ENCODE measurements at places on chromosomes 1 and 21.

- no peak for DNase-seq
These were observed 58.2 kb upstream of the MPC2 start for GRCh38 chr1:167995038-167995437.

DNA sequence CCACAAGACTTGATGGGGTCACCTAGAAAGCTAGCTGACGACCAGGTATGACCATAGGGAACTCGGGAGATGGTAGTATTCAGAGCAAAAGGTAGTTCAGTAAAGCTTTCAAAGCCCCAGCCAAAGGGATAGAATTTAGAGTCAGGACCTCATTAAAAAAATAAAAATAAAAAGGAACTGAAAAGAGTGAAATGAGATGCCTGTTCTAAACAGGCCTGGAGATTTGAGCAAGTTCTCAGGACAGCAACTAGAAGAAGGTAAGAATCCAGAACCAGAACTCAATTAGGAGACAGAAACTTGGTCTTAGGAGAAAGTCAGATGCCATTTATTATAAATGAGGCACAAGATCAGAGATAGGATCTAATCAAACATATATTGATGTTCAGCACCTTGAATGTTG, 265.5 kb upstream of the CACYBP start:
- DNase-seq: no peak

DNA sequence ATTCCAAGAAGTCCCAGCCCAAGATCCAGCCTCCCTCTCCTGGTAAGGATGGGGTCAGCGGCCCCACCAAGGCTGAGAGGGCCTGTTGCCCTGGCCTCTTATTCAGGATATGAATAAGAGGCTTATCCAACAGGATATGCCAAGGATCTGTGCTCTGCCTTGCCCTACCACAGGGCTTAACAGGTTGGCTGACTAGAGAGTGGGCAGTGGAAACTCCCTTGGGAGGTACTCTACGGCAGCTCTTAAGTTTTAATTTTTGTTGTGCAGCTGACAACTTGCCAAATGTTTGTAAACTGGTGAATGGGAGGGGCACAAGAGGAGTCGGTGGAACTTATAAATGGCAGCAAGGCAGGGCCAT, 16.5 kb upstream of the PIGV start:
- no peak for DNase-seq

- DNase-seq: no peak
These were observed 96.2 kb downstream of the LAMC2 start for GRCh38 chr1:183282101-183282855.

- DNase-seq: no peak
These were observed 31.1 kb downstream of the LHX8 start for GRCh38 chr1:75165264-75165663.

- no peak for DNase-seq
These were observed 594.2 kb upstream of the ADAMTS5 start for GRCh38 chr21:27561116-27561515.

DNA sequence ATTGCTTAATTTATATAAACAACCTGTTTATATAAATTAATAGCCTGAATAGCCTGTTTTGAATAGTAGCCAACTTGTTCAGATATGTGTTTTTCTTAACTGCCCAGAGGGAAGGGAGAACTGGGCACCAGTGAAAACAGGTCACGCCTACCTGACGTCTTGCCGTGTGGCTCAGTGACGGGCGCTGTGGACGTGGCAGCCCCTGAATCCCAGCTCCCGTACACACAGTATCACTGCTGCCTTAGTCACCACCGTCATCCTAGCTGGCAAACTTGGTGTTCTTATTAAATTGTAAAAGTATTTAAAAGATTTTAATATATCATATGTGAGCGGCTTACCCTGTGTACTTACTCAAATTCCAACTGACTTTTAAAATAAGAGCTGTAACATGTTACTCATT, 35.4 kb upstream of the TRAPPC10 start:
- no peak for DNase-seq

- DNase-seq: no peak
These were observed 566.4 kb downstream of the AJAP1 start for GRCh38 chr1:5220821-5221220.

- no peak for DNase-seq
These were observed 14.0 kb downstream of the INKA2 start for GRCh38 chr1:111725192-111725591.

GRCh38 chr1:25945761-25946160, 39.5 kb upstream of the STMN1 start:
- no peak for DNase-seq

DNA sequence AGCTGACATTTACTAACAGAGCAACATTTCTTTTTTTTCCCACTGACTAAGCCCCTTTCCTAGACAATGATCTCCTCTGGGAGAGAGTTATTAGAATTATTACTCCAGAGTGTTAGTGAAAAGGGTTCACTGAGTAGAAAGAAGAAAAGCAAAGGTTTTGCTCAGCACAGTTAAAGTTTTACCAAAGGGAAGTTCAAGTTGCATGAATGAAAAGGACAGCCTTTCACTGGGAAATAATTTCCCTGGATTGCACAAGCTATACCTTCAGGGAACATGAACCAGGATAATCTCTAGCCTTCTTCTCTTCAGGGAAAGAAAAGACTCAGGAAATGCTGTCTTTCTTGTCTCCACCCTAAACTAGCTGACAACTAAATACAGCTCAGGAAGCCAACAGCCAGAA, 71.4 kb upstream of the ESRRG start:
- DNase-seq: no peak

DNA sequence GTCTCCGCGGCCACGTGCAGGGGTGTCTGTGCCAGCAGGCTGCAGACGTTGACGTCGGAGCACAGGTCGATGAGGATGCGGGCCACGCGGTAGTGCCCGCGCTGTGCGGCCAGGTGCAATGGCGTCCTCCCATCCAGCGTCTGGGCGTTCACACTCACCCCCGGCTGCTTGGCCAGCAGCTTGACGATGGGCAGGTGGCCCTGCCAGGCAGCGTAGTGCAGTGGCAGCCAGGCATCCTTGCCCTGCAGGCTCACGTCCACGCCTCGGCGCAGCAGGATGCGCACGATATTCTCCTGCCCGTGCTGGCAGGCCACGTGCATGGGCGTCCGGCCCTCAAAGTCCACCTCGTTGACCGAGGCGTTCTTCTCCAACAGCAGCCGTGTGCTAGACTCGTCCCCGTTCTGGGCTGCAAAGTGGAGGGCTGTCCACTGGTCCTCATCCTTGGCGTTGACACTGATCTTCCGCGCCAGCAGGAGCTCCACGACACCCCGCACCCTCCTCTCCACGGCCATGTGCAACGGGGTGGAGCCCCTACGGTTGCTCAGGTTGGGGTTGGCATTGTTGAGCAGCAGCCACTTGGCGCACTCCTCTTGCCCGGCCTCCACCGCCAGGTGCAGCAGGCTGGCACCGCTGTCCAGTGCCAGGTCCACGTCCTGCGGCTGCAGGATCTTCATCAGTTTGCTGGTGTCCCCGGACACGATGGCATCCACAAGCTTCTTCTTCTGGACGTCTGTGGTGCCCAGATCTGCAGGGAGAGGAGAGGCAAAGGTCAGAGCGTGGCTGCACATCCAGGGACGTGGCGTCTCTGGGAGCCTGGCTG, 25.4 kb downstream of the RIPK4 start:
- DNase-seq: no peak

DNA sequence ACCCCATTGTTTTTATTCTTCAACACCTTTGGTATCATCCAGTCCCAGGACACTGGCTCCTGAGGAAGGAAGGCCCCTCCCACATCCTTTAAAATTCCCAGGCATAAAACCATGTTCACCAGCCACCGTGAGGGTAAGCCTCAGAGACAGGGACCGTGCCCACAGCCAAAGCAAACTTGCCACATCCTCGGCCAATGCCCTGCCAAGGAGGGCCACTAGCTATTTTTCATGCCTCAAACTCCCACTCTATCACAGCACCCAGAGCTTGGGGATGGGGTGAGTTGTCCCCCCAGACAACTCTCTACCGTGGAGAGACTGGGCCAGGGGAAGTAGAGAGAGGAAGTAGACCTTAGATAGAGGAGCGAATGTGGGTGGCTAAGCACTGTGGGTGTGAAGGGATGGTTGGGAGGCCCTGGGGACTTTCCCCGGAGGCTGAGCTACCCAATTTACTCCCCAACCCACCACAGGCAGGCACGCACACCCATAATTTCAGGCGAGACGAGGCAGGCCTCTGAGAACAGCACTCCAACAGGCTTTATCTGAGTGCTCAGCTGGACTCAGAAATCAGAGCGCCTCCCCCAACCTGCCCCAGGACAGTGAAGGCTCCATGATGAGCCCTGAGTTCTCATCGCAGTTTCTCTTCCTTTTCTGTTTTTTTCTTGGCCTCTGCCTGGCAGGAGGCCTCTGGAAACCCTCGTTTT, 15.9 kb upstream of the BTG2 start:
- DNase-seq: no peak

DNA sequence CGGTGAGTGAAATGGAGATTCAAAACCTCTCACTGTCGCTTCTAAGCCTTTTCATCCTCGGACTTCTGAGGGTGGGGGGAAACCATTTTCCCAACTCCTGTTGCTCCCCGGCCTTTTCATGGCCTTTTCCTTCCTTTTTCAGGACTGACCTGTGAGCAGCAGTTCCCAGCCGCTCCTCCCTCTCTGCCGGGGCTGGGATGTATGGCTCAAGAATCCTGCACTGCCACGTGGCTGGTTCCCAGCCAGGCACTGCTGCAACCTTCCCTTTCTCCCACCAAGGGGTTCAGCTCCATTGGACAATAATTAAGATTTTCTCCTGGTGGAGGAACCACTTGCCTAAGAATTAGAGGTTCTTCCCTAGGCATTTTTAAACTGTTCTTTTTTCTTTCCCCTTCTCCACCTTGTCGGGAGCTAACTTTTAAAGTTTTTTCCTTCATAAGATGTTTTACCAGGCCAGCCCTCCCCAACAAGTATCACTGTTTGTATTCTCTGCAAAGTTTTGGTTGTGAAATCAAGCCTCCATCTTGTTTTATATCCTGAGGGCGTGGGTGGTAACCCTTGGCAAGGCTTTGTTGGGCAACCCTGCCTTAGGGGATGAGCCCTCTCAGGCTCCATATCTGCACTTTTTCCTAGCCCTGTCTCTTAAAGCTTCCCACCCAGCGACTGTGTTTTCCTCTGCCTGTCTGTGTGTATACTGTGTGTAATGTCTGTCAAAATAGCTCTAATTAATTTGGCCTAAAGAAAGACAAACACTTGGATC, 1166.6 kb upstream of the ADGRL2 start:
- no peak for DNase-seq

DNA sequence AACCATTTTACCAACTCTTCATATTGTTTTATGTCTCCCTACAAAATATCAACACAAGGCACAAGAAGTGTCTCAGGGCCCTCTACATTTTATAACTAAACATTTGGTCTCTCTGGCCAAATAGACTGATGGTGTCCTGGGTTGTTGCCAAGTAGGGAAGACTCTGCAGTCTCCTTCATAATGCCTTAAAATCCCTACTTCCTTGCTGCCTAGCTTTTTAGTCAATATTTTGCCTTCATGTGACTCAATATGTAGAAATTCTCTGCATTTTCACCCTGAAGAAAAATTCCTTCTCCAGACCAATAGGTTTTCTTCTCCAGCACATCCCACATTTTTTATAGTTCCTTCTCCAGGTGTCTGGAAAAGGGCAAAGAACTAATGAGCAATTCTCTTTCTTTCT, 72.6 kb upstream of the IPO9 start:
- DNase-seq: no peak

- no peak for DNase-seq
These were observed 153.4 kb downstream of the PLA2G4A start for GRCh38 chr1:186982116-186982515.

DNA sequence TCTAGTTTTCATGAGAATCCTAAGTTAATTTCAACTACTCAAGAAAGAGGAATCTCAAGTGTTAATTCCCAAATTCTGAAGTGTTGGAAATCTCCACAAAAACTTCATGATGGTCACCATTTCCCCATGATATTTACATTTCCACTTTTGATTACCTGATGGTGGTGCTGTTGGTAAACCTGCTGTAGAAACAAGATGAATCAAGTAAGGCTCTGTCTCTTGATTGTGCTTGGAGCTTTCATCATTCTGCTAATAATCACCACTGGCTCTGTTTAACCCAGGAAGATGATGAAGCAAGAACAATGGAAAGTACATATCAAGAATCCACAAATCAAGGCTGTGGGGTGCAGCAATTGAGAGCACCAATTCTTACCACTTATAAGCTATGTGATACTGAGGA, 77.8 kb downstream of the C4BPA start:
- DNase-seq: no peak

DNA sequence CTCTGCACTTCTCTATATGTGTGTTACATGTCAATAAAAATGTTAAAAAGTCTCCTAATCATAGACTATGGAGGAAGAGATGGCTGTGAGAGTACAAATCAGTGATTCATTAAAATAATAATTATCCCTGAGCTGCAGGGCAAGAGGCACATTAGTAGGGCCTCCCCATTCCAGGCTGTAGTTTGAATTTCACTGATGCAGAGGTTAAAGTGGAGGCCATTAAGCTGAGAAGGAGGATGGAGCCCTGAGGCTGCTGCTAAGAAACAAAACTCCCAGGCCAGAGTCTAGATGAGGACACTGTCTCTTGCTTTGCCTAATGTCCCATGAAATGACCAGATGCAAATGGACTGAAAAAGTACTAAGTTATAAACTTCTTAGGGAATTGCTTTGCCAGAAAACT, 89.1 kb upstream of the WDR26 start:
- DNase-seq: no peak

DNA sequence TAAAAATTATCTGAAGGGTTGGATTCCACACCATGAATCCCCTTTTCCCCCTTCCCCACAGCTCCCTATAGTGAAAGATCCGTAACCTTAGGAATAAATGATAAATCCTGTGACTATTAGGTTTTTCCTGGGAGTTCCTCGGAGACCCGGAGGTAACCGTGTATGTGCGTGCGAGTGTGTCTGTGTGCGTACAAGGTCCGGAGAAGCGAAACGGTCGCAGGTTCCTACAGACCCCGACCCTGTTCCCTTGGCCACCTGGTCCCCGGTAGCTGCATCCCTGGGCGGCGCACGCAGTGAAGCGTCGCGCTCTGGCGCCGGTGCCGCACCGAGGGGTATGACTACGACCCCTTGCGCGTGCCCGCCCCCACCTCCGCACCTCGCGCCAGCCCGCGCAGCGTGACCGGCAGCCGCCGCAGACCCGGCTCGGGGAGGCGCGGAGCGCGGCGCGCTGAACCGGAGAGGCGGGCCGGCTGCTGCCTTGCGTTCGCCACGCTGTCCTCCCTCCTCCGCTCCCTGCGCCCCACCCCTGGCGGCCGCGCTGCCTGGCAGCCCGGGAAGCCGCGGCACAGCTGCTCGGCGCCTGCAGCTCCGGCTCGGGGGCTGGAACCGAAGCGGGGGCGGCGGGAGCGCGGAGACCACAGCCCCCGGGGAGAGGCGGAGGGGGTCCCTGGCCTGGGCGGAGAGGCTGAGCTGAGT, at the start of gene AK5:
AK5 (plus strand) TSS at position 529 of the 696 bp plus-strand sequence. CDS start 295 bp downstream, outside the sequence.
- DNase-seq: no peak

DNA sequence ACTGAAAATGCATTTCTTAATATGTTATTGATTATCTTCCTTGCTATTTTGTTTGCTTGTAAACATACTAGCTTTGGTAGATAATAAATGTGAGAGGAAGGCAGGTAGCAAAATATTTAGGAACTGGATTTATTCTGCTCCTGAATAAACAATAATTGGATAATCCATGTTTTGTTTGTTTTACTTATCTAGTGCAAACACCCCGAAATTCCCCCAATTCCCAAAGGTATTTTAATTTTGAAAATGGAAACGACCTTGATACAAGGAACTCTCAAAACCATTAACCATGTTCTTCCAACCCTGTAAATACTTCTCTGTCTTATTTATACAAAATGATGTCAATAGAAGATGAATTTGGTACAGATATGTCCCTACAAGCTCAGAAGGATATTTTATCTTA, 3.0 kb downstream of the USH2A start:
- no peak for DNase-seq
